Activated naive CD8-positive, alpha-beta T cell treated with anti-CD3 and anti-CD28 coated beads, Interleukin-2, amount 50 U/mL, for 16 hours (primary cell): ENCODE measurements at places on chromosomes 11 and 22.
A peak's percentile ranks its signal among the peaks of the same experiment; 100 is the strongest.

DNA sequence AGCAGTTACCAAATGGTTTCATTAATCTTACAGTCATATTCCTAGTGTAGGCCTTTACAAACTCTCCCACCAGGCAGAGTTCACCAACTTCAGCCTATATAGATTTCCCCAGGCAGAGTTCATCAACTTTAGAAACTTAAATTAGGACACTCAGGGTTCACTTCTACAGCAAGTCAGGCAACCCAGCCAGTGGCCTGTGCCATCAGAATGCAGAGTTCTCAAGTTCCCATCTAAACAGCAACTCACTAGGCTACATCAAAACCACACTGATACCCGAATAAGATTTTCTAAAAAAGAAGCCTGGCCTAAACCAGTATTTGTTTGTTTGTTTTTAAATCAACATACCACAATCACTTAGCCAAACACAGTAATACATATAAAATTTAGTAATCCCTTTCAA lies 33.7 kb downstream of the PICALM start:
- no peak for DNase-seq

GRCh38 chr11:110028921-110029320 lies 64.3 kb upstream of the ZC3H12C start:
- DNase-seq: no peak

- no peak for DNase-seq
These were observed 16.2 kb upstream of the VPREB1 start for GRCh38 chr22:22228421-22228820.

GRCh38 chr11:12380565-12381325 lies 3.4 kb downstream of the PARVA start:
- no peak for DNase-seq

DNA sequence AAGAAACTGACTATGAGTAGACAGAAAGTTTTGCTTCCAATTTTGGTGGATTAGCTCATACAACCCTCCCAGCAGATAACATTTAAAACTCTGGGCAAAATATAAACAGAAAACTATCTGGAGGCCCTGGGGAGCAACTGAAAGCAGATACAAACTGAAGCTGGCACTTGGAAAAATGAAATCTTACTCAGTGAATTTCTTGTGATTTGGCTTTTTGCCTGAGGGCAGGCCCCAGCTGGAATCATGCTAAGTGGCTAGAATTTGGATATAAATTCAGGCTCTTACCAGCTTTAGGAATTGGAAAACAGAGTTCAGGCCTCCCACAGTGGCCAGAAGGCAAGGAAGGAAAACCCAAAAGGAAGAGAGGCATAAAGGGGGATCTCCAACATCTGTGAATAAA lies 85.8 kb downstream of the EFCAB6 start:
- DNase-seq: no peak

- DNase-seq: no peak
These were observed 1.1 kb downstream of the TTLL12 start for GRCh38 chr22:43185860-43186261.

DNA sequence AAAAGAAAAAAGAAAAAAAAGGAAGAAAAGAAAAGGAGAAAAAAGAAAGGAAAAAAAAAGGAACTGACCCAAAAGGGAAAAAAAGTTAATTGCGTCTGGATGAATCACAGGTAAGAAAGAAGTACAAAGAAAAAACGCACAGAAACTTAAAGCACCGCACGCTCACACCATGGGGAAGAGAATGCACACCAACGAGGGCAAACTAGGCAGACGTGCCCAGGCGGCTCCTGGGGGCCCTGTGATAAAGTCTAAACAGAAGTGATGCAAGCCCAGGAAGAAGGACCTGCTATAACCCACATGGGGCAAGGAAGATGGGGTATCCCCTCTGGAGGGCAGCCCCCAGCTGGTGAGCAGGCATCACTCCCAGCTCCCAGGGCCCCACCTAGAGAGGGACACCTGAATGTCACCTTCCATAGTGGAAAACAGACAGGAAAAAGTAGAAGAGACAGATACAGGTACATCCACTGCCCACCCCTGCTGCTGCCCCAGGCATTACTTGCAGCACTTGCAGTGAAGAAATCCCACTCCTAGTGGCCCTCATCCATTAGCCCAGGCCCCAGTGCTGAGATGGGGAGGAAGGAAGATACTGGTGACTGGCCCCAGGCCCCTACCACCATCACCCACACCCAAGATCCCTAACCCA lies 28.9 kb downstream of the NAP1L4 start:
- DNase-seq: no peak

- DNase-seq: peak; percentile 61
These were observed 17.0 kb upstream of the IL2RB start for GRCh38 chr22:37166675-37167066.

DNA sequence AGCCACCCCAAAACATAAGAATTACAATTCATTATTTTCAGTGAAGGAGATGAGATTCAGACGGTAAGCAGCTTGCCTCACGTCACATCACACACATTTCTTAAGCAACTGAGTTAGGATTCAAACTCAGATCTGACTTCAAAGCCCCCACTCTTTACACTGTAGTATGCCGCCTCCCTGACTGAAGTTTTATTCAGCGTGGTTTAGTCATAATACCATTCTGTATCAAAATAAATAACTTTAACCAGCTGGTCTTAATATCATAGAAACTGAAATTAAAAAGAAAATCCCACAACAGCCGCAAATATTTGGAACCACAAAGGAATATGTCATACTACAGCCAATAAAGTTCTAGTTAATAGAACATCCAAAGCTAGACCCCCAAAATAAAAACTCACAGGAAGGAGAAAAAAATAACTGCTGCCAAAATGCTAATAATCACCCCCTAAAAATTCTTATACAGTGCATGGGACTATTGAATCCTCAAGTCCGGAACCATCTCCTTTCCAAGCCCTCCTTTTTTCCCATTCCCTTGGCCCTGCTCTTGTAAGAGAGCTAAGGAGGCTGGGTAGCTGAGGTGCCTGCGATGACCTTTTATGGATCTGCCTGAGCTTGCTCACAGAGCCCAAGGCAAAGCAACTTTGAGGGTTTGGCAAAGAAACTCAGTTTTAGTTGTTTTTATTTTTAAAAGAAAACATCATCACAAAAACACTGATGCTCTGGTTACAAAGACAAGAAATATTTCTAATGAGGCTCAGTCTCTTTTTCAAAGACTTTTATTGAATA lies 334.5 kb downstream of the TTC28 start:
- DNase-seq: no peak

DNA sequence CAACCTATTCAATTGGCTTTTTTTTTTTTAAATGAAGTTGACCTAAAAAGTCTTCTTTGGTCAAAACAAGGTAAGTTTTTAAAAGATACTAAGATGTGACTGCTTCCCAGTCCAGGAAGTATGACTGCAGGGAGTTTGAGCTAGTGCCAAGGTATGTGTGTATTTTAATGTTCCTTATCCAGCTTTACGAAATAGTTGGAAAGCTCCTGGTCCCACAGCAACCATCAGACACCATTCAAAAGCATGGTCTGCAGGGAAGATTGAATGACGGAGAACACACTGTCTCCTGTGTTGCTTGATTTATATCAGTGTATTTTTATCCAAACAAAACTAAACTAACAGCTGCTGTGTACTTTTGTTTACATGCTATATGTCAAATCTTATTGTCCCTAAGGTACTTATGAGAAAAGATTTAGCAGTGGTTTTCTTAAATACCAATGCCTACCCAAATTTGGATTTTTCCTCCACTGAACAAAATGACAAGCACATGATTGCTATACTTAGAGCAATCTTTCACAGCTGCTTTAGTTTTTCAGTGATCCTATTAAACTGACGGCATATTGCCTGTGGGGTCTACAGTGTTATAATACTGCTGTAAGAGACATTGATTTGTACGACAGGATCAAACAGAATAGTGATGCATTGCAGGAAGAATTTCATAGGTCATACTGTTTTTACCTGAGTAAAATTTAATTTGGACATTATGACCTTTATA lies 122.9 kb downstream of the DCDC1 start:
- DNase-seq: no peak

DNA sequence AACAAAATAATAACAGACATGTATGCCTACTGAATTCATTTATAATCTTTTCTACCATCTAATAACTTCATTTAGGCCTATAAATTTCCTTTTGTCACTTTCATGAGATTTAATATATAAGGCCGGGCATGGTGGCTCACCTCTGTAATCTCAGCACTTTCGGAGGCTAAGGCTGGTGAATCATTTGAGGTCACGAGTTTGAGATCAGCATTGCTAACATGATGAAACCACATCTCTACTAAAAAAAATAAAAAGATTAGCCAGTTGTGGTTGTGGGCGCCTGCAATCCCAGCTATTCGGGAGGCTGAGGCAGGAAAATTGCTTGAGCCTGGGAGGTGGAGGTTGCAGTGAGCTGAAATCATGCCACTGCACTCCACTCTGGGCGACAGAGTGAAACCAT lies 14.2 kb upstream of the NTM start:
- no peak for DNase-seq
